ENCODE measurements at places on chromosomes 1 and 21. TPM values are rescaled to one million over a fixed set of nuclear protein-coding genes. Genes with fewer than 3 reads are reported as not detected.

DNA sequence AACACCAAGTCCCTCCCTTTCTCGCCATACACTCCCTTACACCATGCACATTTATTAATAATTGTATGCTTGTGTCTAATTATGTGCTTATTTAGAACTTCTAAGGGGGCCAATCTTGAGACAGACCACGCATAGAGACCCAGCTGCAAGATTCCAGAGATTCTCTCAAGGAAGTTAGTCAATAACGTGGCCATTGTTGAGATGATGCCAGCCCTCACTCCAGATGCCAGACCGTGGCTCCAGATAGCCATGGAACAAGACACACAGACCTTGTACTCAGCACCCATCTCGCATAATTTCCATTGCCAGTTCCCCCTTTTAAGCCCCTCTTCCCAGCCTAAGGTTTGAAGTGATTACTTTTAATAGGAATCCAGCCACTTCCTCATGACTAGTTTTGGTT lies 62.4 kb downstream of the DIRAS3 start:
- no peaks in the 10 kb centered on the region for H3K36me3 ChIP-seq
- no peak for DNase-seq
- H3K4me1 ChIP-seq, result no peaks in the 10 kb centered on the region
- H3K27me3 ChIP-seq, result no peaks in the 10 kb centered on the region

GRCh38 chr1:68815632-68816031 lies 318.8 kb upstream of the DEPDC1 start:
- H3K4me1 ChIP-seq, result no peaks in the 10 kb centered on the region
- no peak for DNase-seq
- no peaks in the 10 kb centered on the region for H3K27me3 ChIP-seq
- H3K36me3 ChIP-seq, result no peaks in the 10 kb centered on the region

Gene SASS6
- 17.3 TPM for total RNA-seq

DNA sequence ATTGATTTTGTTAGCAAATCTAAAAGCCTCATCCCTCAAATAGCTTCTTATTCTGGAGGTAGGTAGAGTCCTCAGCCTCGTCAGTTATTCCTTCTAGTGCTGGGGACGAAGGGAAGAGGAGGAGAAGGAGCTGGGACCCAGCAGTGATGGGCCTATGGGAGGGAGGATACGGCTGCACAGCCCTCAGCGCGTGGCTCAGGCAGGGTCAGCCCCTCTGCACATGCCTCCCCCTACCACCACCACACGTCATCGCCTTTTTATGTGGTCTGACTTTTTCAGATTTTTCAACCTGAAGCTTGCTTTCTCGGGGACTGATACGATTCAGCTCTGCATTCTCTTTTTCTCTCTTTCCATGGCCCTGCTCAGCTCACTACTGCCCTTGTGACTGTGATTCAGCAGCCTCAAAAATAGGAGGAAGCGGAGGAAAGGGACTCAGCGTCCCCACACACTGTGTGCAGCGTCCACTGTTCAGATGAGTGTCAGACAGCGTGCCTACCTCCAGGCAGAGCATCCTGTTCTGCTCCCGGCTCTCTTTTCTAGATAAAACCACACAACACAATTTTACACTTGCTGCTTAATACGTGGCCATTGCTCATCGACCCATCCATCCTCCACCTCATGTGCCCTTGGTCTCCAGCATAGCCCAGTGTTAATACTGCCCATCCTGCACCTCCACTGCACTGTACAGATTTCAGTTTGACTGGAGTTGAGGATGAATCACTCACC lies 827 bp downstream of the OR2B11 start:
- peaks cover 9% of the 10 kb centered on the region for H3K4me1 ChIP-seq
- H3K27ac ChIP-seq, result no peak overlapping the region
- H3K27me3 ChIP-seq, result peaks cover 28% of the 10 kb centered on the region
- H3K4me3 ChIP-seq, result no peak overlapping the region
- no peak for DNase-seq

- no peaks in the 10 kb centered on the region for H3K4me1 ChIP-seq
- no peaks in the 10 kb centered on the region for H3K36me3 ChIP-seq
- DNase-seq, result no peak
Measured at GRCh38 chr1:97976801-97977200, 56.0 kb upstream of the DPYD start.

Gene CD101
- not detected for total RNA-seq

Gene TMEM82
- total RNA-seq, result not detected

DNA sequence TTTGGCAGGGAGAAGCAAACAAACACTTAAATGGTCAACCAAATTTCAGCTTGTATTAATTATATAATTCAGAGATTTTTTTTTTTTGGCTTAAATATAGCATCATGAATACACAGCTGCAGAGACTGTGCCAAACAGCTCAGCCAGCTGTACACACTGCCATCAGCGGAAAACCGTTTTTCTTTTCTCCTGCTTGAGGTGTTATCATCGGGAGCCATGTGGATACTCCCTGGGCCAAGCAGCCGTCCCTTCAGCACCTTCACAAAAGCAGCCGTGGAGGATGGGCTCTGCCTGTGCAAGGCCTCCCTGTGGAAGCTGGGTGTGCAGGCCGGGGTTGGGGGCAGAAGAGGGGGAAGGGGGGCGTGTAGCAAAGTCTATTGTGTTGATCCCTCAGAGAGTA lies 85.0 kb downstream of the NUF2 start:
- H3K4me1 ChIP-seq, result no peaks in the 10 kb centered on the region
- no peak for DNase-seq
- H3K27ac ChIP-seq, result no peak overlapping the region
- H3K27me3 ChIP-seq, result peaks cover 3% of the 10 kb centered on the region
- H3K36me3 ChIP-seq, result no peaks in the 10 kb centered on the region

Gene SDC3
- total RNA-seq, result not detected

Gene RIPPLY3
- total RNA-seq, result not detected

Gene FALEC
- total RNA-seq, result 0.59 TPM

GRCh38 chr1:201025571-201026002 lies 2.1 kb upstream of the KIF21B start:
- DNase-seq, result peak; percentile 69
- peak overlapping the region; percentile 69 for H3K4me3 ChIP-seq
- H3K36me3 ChIP-seq, result peaks cover 23% of the 10 kb centered on the region
- H3K27me3 ChIP-seq, result no peaks in the 10 kb centered on the region
- peak overlapping the region; percentile 84 for H3K27ac ChIP-seq

DNA sequence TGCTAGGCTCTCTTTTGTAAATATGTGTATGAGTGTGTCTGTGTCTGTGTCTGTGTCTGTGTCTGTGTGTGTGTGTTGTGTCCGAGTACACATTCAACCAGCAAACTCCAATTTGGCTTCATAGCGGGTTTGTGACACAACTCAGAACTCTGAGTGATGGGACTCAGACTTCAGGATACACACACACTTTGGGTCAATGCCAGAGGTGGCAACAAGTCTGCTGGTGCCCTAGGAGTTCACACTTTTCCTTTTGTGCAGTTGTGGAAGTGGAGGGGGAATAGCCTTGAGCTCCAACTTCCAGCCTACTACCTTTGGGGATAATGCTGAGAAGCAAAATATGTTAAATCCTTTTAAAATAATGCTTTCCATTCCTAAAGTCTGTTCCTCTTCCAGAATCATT lies 16.6 kb upstream of the TBX15 start:
- H3K4me3 ChIP-seq, result no peak overlapping the region

Gene CAPN8
- not detected for total RNA-seq

GRCh38 chr1:107787299-107787698 lies 177.7 kb downstream of the VAV3 start:
- no peaks in the 10 kb centered on the region for H3K36me3 ChIP-seq
- peak; percentile 64 for DNase-seq
- no peak overlapping the region for H3K4me3 ChIP-seq
- peak overlapping the region; percentile 79 for H3K27ac ChIP-seq
- H3K27me3 ChIP-seq, result no peaks in the 10 kb centered on the region

DNA sequence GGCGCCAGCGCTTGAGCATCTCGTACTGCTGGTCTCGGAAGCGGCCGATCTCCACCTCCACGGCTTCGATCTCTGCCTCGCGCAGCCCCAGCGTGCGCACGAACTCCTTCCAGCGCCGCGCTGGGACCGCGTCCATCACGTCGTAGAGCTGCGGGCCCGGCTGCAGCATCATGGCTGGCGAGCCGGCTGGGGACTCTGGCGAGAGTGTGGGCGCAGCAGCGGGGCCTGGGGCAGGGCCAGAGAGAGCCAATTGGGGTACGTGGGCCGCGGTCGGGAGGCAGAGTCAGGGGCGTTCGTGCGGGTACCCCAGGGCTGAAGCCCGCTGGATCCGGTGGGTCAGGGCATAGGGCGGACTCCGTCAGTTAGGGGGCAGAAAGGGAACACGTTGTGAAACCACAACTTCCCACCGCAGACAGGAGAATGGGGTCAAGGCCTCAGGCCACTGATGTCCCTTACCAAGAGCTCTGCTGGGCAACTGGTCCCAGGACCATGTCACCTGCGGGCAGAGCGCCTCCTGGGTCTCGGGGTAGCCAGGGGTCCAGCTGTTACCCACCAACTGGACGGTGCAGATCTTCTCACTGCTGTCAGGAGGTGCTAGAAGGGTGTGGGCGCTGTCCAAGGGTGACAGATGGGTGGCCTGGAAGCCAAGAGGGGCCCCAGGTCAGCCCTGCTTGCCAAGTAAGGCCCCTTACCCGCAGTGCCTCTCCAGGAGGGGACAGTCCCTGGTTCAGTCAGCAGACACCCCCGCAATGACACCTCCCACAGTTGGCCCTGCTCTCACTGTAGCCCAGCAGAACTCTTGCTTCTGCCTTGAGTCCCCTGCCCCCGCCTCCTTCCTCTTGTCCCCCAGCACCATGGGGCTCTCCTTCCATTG lies 4.2 kb downstream of the TNFRSF25 start:
- no peak overlapping the region for H3K27ac ChIP-seq
- H3K4me3 ChIP-seq, result no peak overlapping the region
- peaks cover 8% of the 10 kb centered on the region for H3K27me3 ChIP-seq
- peaks cover 22% of the 10 kb centered on the region for H3K36me3 ChIP-seq
- DNase-seq, result no peak

GRCh38 chr1:26724926-26725325 lies 29.1 kb downstream of the ARID1A start:
- peaks cover 84% of the 10 kb centered on the region for H3K4me1 ChIP-seq
- no peak overlapping the region for H3K4me3 ChIP-seq
- peaks cover 17% of the 10 kb centered on the region for H3K36me3 ChIP-seq
- H3K27ac ChIP-seq, result no peak overlapping the region
- no peak for DNase-seq

GRCh38 chr1:25609921-25610320 lies 6.7 kb upstream of the MAN1C1 start:
- H3K4me1 ChIP-seq, result peaks cover 17% of the 10 kb centered on the region
- peaks cover 83% of the 10 kb centered on the region for H3K27me3 ChIP-seq
- no peak for DNase-seq
- H3K4me3 ChIP-seq, result no peak overlapping the region

Gene TSPAN2
- 1.2 TPM for total RNA-seq

GRCh38 chr1:9794081-9794480 lies 29.7 kb downstream of the CLSTN1 start:
- DNase-seq, result no peak
- H3K36me3 ChIP-seq, result peaks cover 19% of the 10 kb centered on the region
- no peak overlapping the region for H3K4me3 ChIP-seq

GRCh38 chr1:106344494-106344893 lies 712.0 kb upstream of the PRMT6 start:
- no peak overlapping the region for H3K4me3 ChIP-seq
- no peak for DNase-seq

DNA sequence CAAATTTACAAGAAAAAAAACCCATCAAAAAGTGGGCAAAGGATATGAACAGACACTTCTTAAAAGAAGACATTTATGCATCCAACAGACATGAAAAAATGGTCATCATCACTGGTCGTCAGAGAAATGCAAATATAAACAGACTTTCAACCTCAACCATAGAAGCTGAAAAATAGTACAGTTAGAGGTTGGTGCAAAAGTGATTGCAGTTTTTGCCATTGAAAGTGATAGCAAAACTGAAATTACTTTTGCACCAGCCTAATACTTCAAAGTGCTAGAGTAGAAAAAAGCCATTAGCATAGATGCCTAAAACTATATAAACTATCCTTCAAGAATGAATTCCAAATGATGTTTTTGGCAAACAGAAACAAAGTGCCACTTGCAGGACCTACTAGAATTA lies 365.8 kb upstream of the DPYD start:
- peaks cover 2% of the 10 kb centered on the region for H3K4me1 ChIP-seq
- H3K27me3 ChIP-seq, result no peaks in the 10 kb centered on the region
- H3K36me3 ChIP-seq, result no peaks in the 10 kb centered on the region
